Endothelial cell (in vitro differentiated cells): ENCODE measurements at places on chromosomes 4 and X. TPM values are rescaled to one million over a fixed set of nuclear protein-coding genes. Genes with fewer than 3 reads are reported as not detected.

PNMA6A gene
- 1.3 TPM for total RNA-seq

- H3K27me3 ChIP-seq: no peaks in the 10 kb centered on the region
- H3K4me3 ChIP-seq: no peak overlapping the region
- no peaks in the 10 kb centered on the region for H3K36me3 ChIP-seq
- H3K27ac ChIP-seq: no peak overlapping the region
- peaks cover 32% of the 10 kb centered on the region for H3K4me1 ChIP-seq
Observed at GRCh38 chr4:153518637-153519389, 52.7 kb downstream of the TMEM131L start.

DNA sequence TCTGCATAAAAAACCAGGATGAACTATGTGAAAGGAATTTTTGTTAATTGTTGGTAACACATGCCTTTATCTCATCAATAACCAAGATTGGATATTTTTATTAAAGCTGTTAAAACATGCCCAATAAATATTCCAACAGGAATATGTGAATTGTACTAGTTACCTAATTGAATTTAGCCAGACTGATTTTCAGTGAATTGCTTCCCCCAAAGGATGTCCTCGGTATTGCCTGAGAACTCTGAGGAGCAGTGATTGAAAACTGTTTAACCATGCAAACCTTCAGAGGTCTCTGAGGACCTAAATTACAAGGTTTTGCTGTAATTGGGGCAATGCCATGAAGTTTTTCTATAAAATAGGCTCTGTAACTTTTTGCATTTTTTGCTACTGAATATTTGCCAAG lies 66.6 kb downstream of the BLTP1 start:
- H3K4me3 ChIP-seq: no peak overlapping the region
- H3K27me3 ChIP-seq: peaks cover 3% of the 10 kb centered on the region
- H3K36me3 ChIP-seq: peaks cover 14% of the 10 kb centered on the region
- H3K4me1 ChIP-seq: no peaks in the 10 kb centered on the region

DNA sequence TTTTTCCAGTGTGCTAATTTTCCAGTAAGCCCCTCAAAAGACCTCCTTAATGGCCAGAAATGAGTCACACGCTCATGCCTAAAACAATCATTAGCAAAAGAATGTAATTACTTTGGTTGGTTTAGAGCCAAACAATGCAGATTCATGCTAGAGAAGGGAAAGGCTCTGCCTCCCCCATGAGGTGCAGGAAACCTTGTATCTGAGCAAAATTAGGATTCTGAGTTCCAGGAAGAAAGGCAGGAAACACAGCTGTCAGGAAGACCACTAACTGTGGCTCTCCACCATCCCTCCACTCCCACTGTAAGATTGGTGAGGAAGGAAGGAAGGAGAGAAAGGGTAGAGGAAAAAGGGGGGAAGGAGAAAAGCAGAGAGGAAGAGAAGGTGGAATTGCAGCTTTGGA lies 104.9 kb upstream of the DHX15 start:
- peaks cover 7% of the 10 kb centered on the region for H3K27me3 ChIP-seq
- H3K4me3 ChIP-seq: no peak overlapping the region
- peaks cover 10% of the 10 kb centered on the region for H3K36me3 ChIP-seq
- H3K27ac ChIP-seq: no peak overlapping the region

- no peaks in the 10 kb centered on the region for H3K4me1 ChIP-seq
- peaks cover 1% of the 10 kb centered on the region for H3K36me3 ChIP-seq
- no peak overlapping the region for H3K4me3 ChIP-seq
Observed at GRCh38 chrX:153692003-153692402, 4.3 kb downstream of the SLC6A8 start.

DNA sequence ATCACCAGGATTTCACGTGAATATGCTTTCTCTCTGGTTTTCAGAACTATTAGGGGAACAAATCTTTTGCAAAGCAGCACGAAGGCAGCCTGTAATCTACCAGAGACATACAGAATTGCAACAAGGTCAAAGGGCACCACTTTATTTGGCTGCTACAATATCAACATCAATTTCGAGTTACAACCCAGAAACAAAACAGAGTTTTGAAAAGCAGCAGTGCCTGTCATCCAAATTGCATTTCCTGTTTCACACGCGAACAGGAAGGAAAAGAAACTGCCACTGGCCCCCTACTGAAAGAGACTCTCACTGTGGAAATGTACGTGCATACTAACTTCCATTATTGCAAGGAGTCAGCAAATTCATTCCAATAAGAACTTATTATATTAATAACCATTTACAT lies 17.1 kb upstream of the C1QTNF7 start:
- H3K4me1 ChIP-seq: peaks cover 27% of the 10 kb centered on the region
- H3K27me3 ChIP-seq: peaks cover 2% of the 10 kb centered on the region
- no peak for DNase-seq
- no peak overlapping the region for H3K4me3 ChIP-seq
- no peaks in the 10 kb centered on the region for H3K36me3 ChIP-seq

DNA sequence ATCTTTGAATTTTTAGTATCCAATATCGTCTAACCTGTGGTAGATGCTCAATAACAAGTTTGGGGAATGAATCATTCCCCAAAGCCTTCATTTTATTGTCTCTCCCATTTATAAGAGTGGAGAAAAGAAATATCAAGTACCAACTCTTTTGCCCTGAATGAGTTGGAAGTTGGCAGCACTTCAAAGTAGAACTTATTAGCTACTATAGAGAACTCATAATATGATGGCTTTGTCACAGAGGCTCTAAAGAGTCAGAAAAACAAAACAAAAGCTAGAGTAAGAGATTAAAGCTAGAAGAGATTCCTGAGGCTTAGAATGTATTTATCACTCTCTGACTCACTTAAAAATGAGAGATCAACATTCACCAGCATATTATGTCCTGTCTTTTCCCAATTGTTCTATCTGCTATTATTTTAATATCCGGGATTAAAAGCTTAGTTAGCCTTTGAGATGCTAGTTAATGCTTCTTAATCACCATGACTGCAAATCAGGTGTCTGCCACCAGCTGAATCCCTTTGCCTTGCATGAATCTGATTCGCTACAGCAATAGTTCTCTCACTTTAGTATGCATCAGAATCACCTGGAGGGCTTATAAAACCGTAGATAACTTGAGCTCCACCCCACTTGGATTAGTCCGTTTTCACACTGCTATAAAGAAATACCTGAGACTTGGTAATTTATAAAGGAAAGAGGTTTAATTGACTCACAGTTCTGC lies 77.9 kb downstream of the PALLD start:
- no peak for DNase-seq
- H3K4me3 ChIP-seq: no peak overlapping the region
- H3K4me1 ChIP-seq: peaks cover 10% of the 10 kb centered on the region

DNA sequence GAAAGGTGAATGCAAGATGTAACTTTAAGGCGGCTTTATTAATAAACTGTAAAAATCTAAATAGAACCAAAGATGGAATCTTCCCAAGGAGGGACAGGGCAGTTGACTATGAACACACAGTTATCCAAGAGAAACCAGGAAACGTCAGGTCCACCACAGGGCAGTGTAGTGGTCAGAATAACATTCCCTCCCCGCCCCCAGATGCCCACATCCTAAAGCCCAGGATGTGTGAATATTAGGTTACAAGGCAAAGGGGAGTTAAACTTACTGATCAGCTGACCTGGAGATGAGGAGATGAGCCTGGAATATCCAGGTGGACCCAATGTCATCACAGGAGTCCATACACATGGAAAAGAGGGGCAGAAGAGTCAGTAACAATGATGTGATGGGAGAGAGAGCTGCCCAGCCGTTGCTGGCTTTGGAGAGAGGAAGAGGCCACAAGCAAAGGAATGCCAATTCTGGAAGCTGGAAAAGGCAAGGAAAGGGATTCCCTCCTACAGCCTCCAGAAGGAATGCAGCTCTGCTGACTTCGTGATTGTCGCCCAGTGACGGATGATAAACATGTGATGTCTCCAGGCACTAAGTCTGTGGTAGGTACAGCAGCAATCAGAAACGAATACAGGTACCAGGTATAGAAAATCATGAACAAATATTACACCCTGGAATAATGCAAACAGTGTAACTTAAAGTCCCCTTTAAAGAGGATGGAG lies 5.2 kb downstream of the SH3KBP1 start:
- H3K27ac ChIP-seq: peak overlapping the region; percentile 87
- peaks cover 13% of the 10 kb centered on the region for H3K36me3 ChIP-seq
- peak overlapping the region; percentile 53 for H3K4me3 ChIP-seq
- H3K4me1 ChIP-seq: peaks cover 35% of the 10 kb centered on the region
- DNase-seq: no peak

GRCh38 chrX:118552121-118552900 lies 56.7 kb downstream of the DOCK11 start:
- no peak overlapping the region for H3K27ac ChIP-seq
- no peaks in the 10 kb centered on the region for H3K36me3 ChIP-seq
- H3K27me3 ChIP-seq: peaks cover 1% of the 10 kb centered on the region
- no peak for DNase-seq

DNA sequence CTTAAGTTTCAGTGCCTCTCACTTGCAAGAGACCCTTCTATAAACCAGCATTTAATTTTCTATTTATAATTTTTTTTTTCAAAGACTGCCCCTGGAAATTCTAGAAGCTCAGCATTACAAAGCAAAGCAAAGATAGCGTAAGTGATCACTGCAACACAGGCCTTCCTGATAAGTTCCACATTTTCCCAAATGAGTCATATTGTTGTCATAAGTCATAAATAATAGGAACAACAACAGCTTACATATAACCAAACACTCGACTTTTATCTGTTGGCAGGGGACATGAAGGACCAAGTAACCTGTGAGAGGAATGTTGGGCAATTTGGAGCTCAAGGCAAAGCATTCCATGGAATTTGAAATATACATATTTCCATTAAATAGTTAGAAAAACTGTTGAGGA lies 815.5 kb downstream of the DMD start:
- H3K27me3 ChIP-seq: no peaks in the 10 kb centered on the region
- H3K27ac ChIP-seq: no peak overlapping the region
- no peaks in the 10 kb centered on the region for H3K4me1 ChIP-seq
- DNase-seq: no peak
- no peak overlapping the region for H3K4me3 ChIP-seq
- H3K36me3 ChIP-seq: no peaks in the 10 kb centered on the region

DNA sequence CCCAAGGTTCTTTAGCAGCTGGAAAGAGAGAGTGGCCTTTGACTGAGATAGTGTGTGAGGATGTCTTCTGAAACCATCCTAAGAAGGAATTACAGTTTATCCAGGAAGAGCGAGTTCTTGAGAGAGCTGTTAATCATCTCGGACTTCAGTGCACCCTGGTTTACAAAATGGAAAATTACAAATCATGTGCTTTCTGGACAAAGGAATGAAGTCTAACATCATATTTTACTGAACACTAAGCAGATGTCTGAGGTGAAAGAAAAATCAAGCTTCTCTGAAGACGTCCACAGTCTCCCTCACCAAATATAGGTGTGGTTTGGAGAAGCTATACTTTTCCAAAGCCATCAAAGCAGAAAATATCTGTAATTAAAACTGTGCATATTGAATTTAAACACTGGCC lies 30.8 kb upstream of the CYP2U1 start:
- no peak overlapping the region for H3K4me3 ChIP-seq
- no peaks in the 10 kb centered on the region for H3K27me3 ChIP-seq
- H3K36me3 ChIP-seq: no peaks in the 10 kb centered on the region
- no peak overlapping the region for H3K27ac ChIP-seq

DNA sequence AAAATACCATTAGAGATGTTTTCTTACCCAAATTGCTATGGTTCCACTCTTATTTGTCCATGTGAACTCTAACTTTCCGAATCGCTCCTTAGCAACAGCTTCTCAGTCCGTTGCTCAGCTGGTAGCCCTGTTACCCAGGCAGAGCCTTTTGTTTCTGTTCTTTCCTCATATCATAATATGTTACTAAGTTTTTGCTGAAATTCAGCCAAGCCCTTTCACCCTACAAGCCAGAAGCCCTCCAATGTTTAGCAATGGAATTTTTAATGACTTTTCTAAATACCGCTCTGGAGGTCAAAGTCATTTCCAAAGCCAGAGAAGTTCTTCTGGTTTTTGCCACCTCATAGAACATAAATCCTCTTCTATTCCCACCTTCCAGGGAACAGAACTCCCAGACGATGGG lies 1029.5 kb downstream of the C4orf33 start:
- no peaks in the 10 kb centered on the region for H3K36me3 ChIP-seq
- no peaks in the 10 kb centered on the region for H3K4me1 ChIP-seq
- H3K4me3 ChIP-seq: no peak overlapping the region
- DNase-seq: no peak
- no peak overlapping the region for H3K27ac ChIP-seq

DNA sequence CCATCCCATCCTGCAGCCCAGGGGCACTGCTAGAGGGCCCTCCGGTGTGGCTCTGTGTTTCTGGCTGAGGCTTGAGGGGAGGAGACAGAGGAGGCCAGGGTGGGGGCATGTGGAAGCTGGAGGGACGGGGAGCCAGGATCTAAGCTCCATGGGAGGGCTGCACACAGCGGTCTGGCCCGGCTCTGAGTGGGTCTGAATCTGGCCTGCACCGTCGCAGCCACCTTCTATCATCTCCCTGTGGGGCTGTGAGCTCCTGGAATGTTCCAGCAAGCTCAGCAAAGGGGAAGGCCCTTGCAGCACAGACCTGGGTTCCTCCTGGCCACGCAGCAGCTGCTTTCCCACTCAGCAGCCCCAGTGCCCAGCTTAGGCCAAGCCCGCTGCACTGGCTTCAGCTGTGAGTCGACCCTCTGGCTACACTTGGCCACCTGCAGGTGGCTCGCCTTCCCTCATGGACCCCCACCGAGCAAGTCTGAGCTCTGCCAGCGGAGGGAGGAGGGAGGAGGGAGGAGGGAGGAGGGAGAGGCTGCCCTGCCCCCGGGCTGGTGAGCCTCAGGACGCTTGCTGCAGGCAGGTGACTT lies 5.3 kb downstream of the NKX1-1 start:
- H3K4me1 ChIP-seq: no peaks in the 10 kb centered on the region
- no peak overlapping the region for H3K27ac ChIP-seq
- no peak overlapping the region for H3K4me3 ChIP-seq
- H3K27me3 ChIP-seq: peaks cover 8% of the 10 kb centered on the region
- no peaks in the 10 kb centered on the region for H3K36me3 ChIP-seq
- DNase-seq: no peak

DNA sequence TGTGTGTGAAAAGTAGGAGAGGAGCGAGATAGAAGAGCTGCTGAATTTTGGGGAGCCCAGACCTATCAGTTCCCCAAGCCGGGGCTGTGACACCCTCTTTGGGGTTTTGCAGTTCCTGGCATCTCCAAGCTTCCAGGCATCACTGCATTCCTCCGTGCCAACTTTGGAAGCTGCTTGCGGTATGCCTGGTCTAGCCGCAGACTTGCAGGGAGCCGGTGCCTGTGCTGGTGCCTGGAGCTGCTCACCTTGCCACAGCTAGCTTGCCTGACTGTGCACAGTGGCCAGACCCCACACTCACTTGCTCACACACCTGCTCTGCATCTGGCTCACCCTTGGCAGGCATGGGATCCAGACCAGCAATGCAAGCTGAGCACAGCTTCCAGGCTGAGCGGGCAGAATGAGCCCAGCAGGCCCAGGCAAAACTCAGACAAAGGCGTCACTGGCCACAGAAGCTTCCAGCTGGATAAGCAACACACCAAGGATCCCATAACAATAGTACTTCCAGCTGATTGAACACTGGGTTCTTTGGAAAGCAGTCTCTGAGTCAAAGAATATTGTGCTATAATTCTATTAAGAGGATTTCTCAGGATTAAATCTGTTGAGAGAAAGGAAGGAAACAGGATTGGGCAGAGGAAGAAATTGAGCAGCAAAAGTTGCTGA lies 390.9 kb downstream of the TEX13C start:
- no peaks in the 10 kb centered on the region for H3K36me3 ChIP-seq
- DNase-seq: no peak
- H3K27ac ChIP-seq: no peak overlapping the region
- H3K27me3 ChIP-seq: peaks cover 2% of the 10 kb centered on the region
- no peaks in the 10 kb centered on the region for H3K4me1 ChIP-seq
- H3K4me3 ChIP-seq: no peak overlapping the region

- no peak overlapping the region for H3K27ac ChIP-seq
- H3K27me3 ChIP-seq: peaks cover 8% of the 10 kb centered on the region
- H3K4me3 ChIP-seq: no peak overlapping the region
- no peaks in the 10 kb centered on the region for H3K36me3 ChIP-seq
Observed at GRCh38 chr4:3688018-3688998, 77.9 kb upstream of the ADRA2C start.
